ENCODE measurements at places on chromosomes 2 and 18.

DNA sequence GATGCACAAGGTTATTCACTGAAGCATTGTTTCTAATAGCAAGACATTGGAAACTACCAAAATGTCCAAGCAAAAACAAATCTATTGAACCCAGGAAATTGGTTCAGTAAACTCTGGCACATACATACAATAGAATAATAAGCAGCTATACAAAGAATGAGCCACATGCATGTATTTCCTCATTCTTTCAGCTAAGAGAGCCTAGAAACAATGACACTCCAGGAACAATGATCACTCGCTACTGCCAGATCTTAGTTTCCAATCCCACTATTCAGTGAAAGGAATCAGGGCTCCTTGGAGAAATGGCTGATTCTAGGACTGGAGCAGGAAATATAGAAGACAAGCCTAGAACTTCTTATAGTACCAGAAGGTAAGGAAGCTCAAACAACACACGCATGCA lies 221.9 kb upstream of the AGAP1 start:
- no peak for DNase-seq

- no peak for DNase-seq
Measured at GRCh38 chr2:8790739-8791162, 46.7 kb downstream of the KIDINS220 start.

DNA sequence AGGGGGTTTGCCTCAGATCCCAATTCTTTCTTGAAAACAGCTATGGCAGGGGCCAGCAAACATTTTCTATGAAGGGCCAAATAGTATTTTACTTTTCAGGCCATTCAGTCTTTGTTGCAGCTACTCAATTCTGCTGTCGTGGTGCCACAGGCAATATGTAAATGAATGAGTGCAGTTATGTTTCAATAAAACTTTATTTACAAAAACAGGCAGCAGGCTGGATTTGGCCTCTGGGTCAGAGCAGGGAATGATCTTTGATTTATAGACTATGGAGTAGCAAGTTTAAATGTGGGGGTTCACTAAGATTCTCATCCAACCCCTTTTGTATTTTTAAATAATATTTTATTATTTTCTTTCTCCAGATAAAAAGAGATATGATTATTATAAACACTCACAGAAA lies 72.4 kb downstream of the IRS1 start:
- DNase-seq, result no peak

- peak; percentile 20 for DNase-seq
Measured at GRCh38 chr18:21179590-21180220, 62.3 kb upstream of the GREB1L start.

GRCh38 chr2:18396329-18397010 lies 164.0 kb downstream of the RDH14 start:
- DNase-seq, result no peak

Measured in SK-N-MC (cell line).